T-helper 2 cell treated with Interferon-gamma antibody and Interleukin-4, amounts not matched to agents 5 μg/mL and 100 μg/mL, for 36 hours (primary cell): ENCODE measurements at places on chromosomes 11 and 22.

- DNase-seq: no peak
Observed at GRCh38 chr22:39913886-39914285, 13.0 kb downstream of the GRAP2 start.

DNA sequence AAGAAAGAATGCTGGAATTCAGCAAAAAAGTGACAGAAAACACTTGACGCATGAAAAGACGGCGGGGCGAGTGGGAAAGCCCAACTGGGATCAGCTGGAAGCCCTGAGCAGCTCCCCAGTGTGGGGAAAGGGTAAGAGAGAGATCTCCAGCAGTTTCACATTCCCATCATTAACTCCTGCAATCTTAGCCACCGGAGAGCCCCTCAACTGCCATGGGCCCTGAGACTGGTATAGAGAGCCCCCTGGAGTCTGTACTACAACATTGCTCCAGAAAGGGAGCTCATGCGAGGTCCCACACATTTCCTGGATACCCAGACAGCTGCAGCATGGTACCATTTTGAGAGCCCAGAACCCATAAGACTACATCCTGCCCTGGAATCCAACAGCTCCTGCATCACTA lies 31.1 kb downstream of the MRGPRX4 start:
- no peak for DNase-seq

DNA sequence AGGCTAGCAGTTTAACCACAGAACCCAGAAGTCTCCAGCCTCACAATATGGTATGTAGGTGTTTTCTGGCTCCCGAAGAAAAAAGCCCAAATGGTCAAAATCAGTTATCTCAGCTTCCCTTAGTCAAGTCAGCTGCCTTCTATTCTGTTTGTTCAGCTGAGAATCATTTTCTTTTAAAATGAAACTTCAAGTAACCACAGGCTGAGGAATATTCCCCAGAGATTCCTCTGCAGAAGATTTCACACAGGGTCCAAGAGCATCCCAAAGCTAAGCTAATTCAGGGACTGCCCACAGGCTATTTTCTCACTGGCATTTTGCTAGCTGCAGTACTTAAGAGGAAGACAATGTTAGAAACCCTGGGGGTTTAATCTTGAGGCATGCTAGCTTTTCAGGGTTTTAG lies 977.0 kb upstream of the CHORDC1 start:
- DNase-seq: no peak

DNA sequence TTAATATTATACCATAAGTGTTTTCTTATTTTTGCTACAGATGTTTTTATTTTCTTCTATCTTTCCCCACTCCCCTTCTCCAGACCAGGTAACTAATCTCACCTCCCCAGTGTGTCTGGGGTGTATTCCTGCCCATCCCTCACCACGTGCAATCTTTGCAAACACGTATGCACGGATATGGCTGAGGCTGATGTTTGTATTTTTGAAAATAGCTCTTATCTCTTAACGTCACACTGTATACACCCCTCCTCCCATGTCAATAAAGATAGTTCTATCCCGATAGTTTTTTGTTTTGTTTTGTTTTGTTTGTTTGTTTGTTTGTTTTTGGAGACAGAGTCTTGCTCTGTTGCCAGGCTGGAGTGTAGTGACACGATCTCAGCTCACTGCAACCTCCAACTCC lies 127.5 kb downstream of the FBXO7 start:
- no peak for DNase-seq

- DNase-seq: no peak
Observed at GRCh38 chr11:59145534-59145933, 2.9 kb downstream of the FAM111A start.

- no peak for DNase-seq
Observed at GRCh38 chr11:88193278-88193677, 18.0 kb upstream of the RAB38 start.

DNA sequence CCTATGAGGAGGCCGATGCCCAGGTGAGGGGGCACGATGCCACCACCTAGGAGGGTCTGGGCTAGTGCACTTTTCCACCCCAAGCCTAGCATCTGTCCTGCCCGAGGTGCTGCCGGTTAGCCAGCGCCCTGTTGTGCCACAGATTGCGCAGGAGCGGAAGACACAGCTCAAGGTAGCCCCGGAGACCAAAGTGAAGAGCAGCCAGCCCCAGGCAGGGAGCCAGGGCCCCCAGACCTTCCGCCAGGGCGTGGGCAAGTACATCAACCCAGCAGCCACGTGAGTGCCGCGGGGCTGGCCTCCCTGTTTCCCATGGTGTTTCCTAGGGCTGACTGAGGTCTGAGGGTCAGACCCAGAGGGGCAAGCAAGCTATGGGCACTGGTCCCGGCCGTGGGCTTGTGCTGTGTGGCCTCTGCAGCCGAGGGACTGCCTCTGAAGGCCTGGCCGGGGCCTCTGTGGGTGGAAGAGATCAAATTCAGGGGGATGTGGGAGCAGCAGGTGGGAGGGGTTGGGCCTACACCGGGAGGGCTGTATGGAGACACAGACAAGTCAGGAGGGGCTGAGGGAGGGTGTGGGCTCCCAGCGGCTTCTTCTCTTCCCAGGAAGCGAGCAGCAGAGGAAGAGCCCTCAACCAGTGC lies 29.1 kb downstream of the PPIL2 start:
- DNase-seq: no peak

GRCh38 chr22:20233351-20234313 lies 34.5 kb downstream of the RTN4R start:
- no peak for DNase-seq

DNA sequence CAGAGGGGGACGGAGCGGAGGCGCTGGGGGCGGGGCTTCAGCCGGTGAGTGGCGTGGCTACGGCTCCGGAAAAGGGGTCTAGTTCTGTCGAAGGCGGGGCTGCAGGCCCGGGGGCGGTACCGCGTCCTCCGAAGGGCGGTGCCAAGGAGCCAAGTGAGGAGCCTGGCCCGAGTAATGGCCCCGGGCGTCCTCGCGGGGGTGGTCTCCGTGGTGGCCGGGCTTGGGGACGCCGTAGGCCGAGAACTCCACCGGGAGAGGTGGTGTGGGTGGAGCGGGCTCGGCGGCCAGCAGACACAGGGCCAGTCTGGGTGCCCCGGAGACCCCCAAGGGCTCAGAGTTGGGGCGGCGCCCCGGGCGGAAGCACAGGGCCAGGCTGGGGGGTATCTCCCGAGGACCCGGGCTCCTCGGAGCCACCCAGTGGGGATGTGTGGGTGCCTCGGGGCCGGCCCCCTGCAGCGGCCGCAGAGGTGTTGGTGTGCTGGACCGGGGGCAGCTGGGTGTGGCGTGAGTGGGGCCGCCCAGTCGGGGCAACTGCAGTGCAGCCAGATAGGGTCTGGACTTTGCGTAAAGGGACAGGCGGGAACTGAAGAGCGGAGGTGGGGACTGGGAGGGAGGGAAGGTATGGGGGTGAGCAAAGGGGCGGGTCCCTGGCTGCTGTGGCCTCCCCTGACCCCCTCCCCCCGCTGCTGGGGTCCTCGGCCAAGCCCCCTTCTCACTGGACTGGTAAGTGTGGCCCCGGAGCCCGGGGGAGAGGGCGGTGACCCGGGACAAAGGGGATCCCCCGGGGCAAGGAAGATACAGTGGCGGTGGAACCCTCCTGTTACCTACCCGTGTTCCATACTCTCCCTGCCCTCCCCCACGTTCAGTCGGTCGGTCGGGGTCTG lies 838 bp downstream of the FKBP2 start:
- DNase-seq: no peak

DNA sequence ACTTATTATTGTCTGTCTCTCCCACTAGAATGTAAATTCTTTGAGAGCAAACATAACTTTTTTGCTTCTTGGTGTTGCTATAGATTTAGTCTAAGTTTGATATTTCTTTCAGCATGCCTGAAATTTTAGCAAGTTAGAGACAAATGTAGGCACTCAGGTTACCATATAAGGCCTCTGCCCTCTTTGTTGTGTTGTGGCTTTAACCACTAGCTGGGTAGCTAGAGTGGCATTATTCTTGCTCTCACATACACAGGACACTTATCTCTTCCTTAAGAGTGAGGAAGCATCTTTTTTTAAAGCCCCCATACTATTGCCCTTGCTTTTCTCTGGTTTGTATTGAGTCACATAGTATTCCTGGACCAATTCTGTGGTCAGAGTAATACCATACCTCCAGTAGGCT lies 11.2 kb downstream of the ZBED5 start:
- DNase-seq: no peak

DNA sequence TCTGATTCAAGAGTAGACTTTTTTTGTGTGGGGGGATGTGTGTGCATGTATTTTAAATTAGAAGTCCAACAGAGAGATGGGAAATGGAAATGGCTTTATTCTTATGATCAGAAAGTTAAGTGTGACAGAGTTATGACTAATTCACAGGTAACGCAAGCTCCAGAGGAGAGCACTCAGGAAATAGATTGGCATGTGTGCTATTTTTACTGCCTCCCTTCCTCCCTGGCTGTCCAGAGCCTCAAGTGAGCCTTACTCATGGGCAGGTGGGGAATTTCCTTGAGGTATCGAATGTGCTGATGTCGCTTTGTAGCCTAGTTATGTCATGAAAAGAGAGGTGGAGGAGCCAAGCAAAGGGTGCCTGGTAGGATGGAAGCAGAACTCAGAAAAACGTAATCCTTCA lies 70.3 kb upstream of the BDNF start:
- DNase-seq: no peak

DNA sequence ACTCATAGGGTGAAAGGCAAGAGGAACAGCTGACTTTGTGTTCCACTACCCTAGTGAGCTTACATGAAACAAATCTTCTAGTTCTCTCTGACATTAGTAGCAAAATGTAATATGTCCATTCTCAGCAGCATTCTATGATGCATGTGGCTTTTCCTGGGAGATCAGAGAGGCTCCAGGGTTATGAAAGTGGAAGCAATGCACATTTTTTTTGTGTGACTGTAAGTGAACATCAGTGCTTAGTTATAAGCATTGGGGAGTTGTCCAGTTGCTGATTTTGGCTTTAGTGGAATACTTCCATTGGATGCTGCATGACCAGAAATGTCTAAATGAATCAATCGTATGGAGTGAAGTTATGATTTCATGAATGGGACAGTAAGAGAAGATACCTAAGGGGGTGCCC lies 255.9 kb downstream of the FAT3 start:
- no peak for DNase-seq

DNA sequence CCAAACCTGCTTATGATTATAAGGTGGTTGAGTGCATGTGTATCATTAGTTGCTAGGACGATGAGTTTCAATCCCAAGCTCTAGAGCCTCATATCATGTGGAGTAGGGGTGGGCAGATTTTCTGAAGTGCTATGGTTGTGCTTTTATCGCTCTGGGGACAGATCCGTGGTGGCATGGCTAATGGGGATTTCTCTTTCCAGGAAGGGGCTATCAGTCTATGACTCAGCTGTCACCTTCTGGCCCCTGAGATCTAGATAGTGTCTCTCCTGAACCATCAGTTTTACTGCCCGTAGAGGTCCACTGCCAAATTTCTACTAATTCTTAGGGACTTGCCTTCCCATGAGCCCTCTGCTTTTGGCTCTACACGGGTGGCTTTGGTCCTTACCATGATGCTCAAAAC lies 51.8 kb downstream of the FDX1 start:
- DNase-seq: no peak

GRCh38 chr11:90343673-90344072 lies 120.8 kb upstream of the CHORDC1 start:
- no peak for DNase-seq

DNA sequence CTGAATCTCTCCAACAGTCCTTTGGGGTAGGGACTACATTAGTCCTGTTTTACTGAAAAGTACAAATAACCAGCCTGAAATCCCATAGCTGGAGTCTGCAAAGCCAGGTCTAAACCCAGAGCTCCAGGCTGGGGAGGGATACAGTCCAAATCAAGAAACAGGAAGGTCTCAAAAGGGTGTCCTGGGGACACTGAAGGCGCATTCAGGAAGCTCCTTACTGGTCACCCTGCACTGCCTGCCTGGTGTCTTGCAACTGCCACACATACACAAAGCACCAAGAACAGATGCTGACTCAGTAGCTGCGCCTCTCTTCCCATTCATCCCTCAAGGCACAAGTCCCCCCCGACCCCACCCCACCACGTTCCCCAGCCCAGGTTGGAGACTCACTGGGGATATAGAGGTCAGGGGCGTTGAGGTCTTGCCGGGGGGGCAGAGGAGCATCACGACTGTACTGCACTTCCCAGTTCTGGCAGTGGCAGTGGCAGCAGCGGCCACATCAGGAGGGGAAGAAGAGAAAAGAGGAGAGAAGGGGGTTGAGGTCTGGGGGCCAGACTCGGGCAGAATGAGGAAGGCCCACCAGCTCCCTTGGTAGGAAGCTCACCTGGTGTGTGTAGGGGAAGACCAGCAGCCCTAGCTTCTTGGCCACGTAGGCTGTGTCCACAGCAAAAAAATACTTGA lies 1.6 kb downstream of the YIF1A start:
- no peak for DNase-seq

DNA sequence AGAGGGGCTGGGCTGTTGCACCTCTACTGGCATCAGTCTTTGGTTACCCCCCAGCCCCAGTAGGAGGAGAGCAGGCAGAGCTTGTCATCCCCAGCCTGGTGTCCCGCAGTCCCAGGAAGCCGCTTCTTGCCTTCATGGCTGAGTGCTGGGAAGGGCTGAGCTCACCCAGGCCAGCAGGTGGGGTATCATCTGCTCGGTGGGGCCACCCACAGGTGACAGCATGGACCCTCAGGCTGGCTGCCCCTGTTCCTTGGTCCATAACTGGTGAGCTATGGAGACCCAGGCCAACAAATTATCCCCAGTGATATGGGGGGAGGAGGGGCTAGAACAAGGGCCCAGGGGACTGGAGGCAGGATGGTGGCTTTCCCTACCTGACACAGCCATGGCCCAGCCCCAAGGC lies 6.5 kb upstream of the RHOD start:
- DNase-seq: no peak

GRCh38 chr11:44775985-44776446 lies 49.3 kb downstream of the TSPAN18 start:
- no peak for DNase-seq

GRCh38 chr11:61918938-61919704 lies 1.8 kb upstream of the RAB3IL1 start:
- no peak for DNase-seq

GRCh38 chr11:118058311-118059245 lies 18.3 kb upstream of the TMPRSS4 start:
- DNase-seq: no peak

- DNase-seq: no peak
Observed at GRCh38 chr11:69293819-69294505, at the start of gene MYEOV. MYEOV (plus strand) TSS chr11:69294155; CDS start chr11:69295355, 1,200 bp downstream.

DNA sequence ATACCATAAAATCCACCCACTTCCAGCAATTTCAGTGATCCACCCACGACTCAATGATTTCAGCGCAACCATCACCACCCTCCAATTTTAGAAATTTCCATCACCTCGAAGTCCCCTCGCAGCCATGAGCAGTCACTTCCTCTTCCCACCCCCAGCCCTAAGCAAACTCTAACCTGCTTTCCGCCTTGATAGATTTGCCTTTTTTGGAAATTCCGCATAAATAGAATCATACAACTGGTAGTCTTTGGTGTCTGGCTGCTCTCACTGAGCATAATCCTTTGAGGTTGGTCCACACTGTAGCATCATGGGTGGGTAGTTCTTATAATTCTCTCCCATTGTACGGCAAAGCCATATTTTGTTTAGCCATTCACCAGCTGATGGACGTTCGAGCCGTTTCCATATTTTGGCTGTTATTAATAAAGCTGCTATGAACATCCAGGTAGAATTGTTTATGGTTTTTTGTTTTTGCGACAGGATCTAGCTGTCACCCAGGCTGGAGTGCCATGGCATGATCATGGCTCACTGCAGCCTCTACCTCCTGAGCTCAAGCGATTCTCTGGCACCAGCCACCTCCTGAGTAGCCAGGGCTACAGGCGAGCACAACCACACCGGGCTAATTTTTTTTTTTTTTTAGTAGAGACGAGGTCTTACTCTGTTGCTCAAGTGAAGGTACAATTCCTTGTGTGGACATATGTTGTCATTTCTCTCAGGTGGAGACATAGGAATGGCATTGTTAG lies 16.0 kb downstream of the PIM3 start:
- DNase-seq: peak; percentile 81
